ENCODE measurements at places on chromosomes 3 and 15. TPM values are rescaled to one million over a fixed set of nuclear protein-coding genes. Genes with fewer than 3 reads are reported as not detected.
A peak's percentile ranks its signal among the peaks of the same experiment; 100 is the strongest.

Gene ARL6
- total RNA-seq, result 7.3 TPM

DNA sequence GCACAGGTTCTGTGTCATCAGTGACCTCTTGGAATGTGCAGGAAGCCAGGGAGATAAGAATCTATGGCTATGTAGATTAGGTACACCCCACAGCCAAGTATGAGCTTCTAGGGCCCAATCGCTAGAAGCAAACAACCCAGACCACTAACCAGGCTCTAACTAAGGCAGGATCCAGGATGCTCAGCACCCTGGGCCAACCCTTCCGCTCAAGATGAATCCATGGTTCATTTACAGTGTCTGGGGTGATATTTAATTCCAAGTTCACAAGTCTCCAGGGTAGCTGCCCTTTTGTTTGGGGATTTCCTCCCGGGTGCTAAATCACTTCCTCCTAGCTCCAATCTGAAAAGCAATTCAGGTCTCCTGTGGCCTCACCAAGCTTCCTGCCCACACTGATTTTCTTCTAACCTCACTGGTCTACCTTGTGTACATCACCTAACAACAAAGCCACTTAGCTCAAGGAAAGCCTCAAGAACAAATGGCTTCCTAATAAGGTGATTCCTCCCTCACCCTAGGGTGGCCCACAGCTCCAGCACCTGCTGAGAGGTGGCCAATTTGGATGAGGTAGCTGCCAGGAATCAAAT, 2.4 kb downstream of the EHD4 start:
- DNase-seq, result peak; percentile 11
- H3K27ac ChIP-seq, result no peak overlapping the region
- no peaks in the 10 kb centered on the region for H3K27me3 ChIP-seq
- no peak overlapping the region for H3K4me3 ChIP-seq
- H3K36me3 ChIP-seq, result no peaks in the 10 kb centered on the region
- H3K4me1 ChIP-seq, result no peaks in the 10 kb centered on the region

DNA sequence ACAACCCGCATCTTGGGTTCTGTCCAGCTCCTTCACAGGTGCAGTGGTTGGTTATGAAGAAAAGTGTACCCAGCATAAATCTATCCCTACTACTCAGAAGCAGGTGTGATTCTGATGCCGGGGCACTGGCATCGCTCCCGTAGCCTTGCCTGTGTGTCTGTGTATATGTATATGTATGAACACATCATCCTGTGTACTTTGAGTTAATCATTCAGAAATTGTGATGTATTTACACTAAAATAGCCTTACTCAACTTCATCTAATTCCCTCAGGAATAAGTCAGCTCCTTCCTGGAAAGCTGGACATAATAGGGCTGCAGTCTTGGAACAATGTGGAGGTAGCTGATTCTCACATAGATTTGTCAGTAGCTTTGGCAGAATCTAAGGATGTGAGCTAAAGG, 6.7 kb upstream of the ZBED2 start:
- H3K27me3 ChIP-seq, result no peaks in the 10 kb centered on the region
- DNase-seq, result no peak
- no peaks in the 10 kb centered on the region for H3K36me3 ChIP-seq
- no peak overlapping the region for H3K4me3 ChIP-seq

GRCh38 chr3:112807685-112808084, 39.0 kb downstream of the CD200R1L start:
- no peaks in the 10 kb centered on the region for H3K4me1 ChIP-seq
- no peak for DNase-seq
- no peak overlapping the region for H3K27ac ChIP-seq
- H3K4me3 ChIP-seq, result no peak overlapping the region
- no peaks in the 10 kb centered on the region for H3K36me3 ChIP-seq
- H3K27me3 ChIP-seq, result no peaks in the 10 kb centered on the region

DNA sequence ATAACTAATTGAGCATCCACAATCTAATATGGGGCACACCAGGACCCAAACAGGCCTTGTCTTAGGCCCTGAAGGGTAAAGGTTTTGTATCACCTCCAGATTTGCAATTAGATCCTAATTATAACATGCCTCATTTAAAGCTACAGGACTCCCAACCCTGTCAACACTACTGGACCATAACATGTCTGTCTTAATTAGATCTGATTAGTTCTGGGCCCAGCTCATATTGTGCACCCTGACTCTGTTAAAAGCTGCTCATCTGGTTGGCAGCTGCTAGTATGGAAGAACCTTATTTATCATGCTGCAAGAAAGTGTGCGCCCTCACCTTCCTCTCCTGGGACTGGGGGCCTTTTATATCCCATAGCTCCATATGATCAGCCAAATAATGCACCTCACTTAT, 457.8 kb downstream of the ROBO1 start:
- H3K36me3 ChIP-seq, result no peaks in the 10 kb centered on the region
- H3K4me3 ChIP-seq, result no peak overlapping the region
- no peak for DNase-seq
- no peaks in the 10 kb centered on the region for H3K27me3 ChIP-seq

DNA sequence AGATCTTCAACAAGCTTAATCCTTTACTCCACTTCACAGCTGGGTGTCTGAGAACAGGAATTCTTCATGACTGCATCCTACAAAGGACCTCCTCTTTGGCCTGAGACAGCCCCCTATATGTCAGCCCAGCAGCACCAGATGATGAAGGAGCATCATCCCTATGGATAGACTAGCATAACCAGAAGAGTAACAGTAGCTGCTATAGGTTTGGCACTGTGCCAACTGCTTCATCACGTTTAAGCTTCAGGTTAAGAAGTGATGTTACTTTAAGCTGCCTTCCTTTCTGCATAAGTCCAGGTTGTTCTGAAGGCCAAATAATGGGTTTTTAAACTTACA, 50.6 kb downstream of the CMSS1 start:
- DNase-seq, result no peak
- peaks cover 63% of the 10 kb centered on the region for H3K4me1 ChIP-seq
- no peak overlapping the region for H3K4me3 ChIP-seq
- H3K36me3 ChIP-seq, result no peaks in the 10 kb centered on the region
- H3K27ac ChIP-seq, result no peak overlapping the region

DNA sequence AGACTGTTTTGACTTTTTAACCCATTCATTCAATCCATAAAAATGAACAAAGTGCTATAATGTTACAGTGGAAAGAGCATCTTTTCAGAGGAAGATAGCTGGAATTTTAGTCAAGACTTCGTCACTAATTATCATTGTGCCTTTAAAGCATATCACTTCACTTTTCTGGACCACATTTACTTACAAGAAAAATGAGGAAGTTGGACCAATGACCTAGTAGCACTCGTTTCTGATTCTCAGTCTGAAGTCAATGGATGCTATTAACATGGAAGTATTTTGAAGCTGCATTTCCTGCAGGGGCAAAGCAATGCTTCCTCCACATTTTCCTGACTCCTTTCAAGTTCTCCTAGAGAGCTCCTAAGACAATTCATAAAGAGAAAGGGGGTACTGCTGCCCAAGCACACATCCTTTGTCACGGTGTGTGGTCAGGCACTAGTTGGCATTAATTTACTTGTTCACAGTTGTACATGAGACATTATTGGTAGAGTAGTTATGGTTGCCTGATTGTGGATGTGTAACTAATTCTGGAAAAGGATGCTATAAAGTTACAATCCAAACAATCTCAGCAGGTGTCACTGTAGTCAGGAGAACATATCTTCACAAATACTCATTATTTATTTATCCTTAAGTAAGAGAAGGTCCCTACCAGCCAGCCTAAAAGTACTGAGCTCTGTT, 1049.1 kb downstream of the FHIT start:
- H3K27me3 ChIP-seq, result no peaks in the 10 kb centered on the region
- no peak for DNase-seq
- H3K4me3 ChIP-seq, result no peak overlapping the region

GRCh38 chr15:38878026-38878425, 313.4 kb upstream of the RASGRP1 start:
- H3K4me3 ChIP-seq, result no peak overlapping the region
- no peaks in the 10 kb centered on the region for H3K27me3 ChIP-seq
- DNase-seq, result no peak
- no peaks in the 10 kb centered on the region for H3K36me3 ChIP-seq

DNA sequence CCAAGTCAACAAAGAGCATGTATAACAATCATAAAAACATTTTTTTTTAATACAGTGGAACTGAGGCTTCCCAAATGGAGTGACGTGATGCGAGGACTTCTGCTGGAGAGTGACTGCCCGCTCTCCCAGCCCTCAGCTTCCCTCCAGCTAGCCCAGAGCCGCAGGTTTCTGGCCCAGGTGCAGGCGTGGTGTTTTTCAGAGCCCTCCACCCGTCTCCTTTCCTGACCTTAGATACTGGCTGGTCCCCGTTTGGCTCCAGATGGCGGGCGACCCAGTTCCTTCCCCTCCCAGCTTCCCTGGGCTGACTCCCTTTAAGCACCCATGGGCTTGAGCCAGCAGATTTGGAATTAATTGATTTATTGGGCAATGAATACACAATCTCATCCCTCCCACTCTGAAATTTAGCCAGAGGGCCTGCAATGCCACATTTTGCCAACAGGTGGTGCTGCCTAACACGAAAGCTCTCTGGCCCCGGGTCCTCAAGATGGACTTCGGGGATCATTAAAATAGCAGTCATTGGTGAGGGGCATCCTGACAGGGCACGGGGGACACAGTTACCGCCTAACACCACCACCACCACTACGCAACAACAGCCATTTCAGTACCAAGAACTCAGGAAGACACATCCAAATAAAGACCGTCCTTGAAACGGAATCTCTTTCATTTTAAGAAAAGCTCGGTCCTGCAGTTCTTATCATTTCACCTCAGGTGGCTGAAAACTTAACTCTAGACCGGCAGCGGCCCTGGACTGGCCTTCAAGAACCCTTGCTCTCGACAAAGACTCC, 47.5 kb upstream of the MUC4 start:
- H3K27ac ChIP-seq, result no peak overlapping the region
- H3K36me3 ChIP-seq, result no peaks in the 10 kb centered on the region
- DNase-seq, result peak; percentile 58
- H3K4me3 ChIP-seq, result no peak overlapping the region
- peaks cover 18% of the 10 kb centered on the region for H3K4me1 ChIP-seq
- H3K27me3 ChIP-seq, result no peaks in the 10 kb centered on the region

GRCh38 chr15:74844319-74845207, 1.6 kb upstream of the ULK3 start:
- peaks cover 33% of the 10 kb centered on the region for H3K4me1 ChIP-seq
- H3K4me3 ChIP-seq, result no peak overlapping the region
- H3K27ac ChIP-seq, result no peak overlapping the region
- H3K27me3 ChIP-seq, result no peaks in the 10 kb centered on the region

GRCh38 chr3:128555098-128555825, 62.3 kb upstream of the GATA2 start:
- no peaks in the 10 kb centered on the region for H3K36me3 ChIP-seq
- no peak overlapping the region for H3K4me3 ChIP-seq
- H3K27ac ChIP-seq, result no peak overlapping the region
- DNase-seq, result peak; percentile 41
- no peaks in the 10 kb centered on the region for H3K4me1 ChIP-seq
- peaks cover 25% of the 10 kb centered on the region for H3K27me3 ChIP-seq

GRCh38 chr3:81864272-81864671, 102.8 kb upstream of the GBE1 start:
- H3K27ac ChIP-seq, result no peak overlapping the region
- H3K27me3 ChIP-seq, result no peaks in the 10 kb centered on the region
- DNase-seq, result no peak
- H3K4me1 ChIP-seq, result no peaks in the 10 kb centered on the region

All from adrenal gland (tissue), 19 donors.